ENCODE measurements at places on chromosomes 12 and 14.

DNA sequence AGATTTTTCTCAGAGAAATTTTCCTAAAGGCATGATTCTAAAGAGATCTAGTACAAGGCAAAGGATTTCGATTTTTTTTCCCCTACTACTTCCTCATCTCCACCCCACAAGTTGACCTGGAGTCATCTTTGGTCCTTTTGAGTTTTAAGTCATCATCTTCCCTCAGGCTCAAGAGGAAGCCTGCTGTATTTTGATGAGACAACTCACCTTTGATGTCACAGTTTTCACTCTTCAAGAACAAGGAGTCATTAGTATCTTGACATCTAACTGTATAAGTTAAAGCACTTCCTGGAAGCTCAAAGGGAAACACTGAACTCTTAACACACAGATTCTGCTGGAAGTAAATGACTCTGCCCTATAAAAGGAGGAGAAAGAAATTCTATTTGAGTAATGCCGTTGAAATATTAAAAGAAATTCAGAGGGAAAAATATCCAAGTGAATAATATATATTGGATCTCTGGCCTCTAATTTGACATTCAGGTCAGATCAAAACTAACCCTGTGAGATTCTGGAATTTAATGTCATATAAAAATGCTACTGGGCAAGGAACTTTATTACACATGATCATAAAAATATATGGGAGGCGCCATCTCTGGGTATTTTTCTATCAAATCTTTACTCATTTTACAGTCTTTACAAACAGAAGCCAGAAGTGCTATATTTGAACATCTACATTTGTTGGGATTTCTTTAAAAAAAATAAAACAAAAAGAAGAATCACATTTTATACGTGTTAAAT, 435.0 kb downstream of the NRXN3 start:
- DNase-seq, result no peak

GRCh38 chr12:46153268-46153872, 115.5 kb downstream of the SLC38A1 start:
- no peak for DNase-seq

GRCh38 chr12:48972213-48972951, 847 bp upstream of the WNT10B start:
- DNase-seq, result no peak

GRCh38 chr14:102993523-102993922, 63.8 kb downstream of the CDC42BPB start:
- no peak for DNase-seq

DNA sequence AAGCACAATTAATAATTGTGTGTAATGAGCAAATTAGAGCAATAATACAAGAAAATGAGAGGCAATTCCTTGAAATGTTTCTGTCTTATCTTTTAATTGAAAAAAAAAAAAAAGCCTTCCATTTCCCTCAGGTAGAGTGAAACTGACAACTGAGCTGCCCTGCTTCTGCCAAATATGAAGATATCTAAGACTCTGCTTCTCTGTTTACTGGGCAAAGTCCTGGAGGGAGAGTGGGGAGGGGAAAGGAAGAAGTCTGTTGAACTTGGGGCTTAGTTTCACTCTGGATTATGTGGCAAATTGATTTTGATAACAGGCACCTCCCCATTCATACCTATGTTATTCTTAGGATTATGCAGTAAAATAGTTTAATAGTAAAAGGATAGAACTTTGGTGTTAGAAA, 364.9 kb downstream of the NRXN3 start:
- no peak for DNase-seq

- no peak for DNase-seq
Observed at GRCh38 chr12:123096741-123097140, 54.1 kb downstream of the PITPNM2 start.

DNA sequence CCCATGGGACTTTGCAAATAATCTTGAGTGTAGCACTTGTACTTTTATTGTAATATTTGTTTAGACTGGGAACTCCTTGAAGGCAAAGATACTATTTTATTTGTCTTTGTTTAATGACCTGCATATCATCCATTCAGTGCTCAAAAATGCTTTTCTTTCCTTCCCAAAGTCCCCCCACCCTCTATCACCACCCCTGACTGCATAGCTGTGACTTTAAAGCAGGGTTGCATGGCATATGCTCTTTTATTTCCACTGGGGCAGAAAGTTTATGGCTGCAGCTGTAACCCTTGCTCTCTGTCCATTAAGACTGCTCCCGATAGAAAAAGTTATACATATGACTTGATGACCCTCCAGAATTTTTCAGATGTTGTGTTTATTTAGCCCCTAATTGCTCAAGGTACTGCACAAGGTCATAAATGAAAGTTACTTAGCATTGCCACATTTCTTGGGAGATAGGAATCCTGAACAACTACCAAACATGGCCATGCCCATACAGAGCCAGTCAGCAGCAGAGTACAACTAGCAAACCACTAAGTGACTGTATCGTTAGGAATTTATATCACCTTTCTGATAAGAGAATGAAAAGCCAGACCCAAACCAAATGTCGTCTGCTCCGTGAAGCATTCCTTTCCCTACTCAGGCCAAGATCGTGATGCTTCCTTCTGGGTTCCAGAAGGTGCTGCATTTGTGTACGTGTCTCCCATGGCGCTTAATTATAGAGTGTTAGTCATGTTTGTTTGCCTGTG, 114.3 kb downstream of the DIP2B start:
- no peak for DNase-seq

DNA sequence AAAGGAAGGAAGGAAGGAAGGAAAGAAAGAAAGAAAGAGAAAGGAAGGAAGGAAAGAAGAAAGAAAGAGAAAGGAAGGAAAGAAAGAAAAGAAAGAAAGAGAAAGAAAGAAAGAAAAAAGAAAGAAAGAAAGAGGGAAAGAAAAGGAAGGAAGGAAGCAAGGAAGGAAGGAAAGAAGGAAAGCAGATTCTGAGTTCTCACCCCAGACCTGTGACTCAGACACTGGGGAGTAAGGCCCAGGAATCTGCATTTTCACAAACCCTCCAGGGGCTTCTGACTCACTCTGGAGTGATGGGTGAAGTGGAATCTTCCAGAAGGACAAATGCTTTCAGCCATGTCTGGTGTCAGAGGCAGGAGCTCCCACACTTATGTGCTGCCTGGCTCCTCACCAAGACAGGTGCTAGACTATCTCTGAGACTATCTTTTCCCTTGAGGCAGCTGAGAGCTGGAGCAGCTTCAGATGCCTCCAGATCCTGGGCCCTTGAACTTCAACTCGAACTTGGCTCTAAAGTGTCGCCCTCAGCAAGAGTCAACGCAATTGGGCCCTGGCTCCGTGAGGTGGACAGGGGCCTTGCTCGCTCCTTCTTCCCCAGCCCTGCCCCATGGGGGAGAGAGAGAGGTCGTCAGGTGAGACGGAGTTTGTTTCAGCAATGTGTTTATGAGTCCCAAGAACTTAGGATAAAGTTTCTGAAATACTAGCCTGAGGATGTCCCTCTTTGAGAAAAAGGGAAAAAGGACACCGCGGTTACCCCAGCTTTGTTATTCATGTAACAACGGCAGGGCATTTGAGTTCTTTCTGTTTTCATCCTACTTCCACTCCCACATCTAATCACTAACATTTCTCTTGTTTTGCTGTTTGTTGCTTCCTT, 19.8 kb upstream of the SCARB1 start:
- DNase-seq, result no peak

DNA sequence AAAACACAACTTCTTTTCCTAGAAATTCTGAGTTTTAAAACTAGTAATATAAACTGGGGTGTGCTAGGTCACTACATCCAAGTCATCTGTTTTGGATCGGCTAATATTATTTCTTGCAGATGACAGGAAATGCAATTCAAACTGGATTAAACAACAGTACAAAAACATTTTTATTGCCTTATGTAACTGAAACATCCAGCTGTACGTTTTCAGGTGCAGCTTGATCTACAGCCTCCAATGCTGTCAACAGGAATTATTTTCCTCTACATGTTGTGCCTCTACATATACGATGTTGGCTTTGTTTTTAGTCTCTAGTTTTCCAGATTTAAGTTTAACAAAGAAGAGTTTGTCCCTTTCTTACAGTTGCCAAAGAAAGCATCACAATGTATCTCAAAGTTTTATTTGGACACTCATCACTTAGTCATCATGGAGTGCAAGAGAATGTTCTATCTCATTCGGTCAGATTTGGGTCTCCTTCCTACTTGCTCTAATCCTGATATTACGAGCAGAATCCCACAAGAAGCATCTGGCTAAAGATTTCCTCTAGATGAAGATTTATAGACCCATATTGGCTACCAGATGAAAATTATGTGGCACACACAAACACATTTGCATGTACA, 326.7 kb downstream of the SLC6A15 start:
- DNase-seq, result no peak

- DNase-seq, result no peak
Observed at GRCh38 chr12:96099986-96100385, 64.6 kb upstream of the LTA4H start.

GRCh38 chr12:5430641-5431603, 986 bp upstream of the NTF3 start:
- no peak for DNase-seq

DNA sequence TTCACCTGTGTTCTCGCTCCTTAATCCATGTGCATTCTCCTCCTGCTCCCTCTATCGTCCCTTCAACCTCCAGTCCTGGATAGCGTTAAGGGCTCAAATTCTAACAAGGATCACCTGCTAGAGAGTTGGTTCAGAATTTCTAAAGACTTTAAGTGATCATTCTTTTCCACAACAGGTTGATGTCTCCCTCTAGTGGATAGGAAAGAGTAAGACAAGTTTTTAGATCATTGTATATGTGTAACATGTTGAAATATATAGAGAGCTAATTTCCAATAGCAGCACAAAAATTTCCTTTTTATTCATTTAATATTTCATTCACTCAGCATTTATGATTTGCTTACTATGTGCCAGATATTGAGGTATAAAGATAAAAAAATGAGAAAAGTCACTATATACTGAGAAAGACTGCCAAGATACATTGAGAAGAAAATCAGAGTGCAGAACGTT, 9.3 kb upstream of the ESR2 start:
- no peak for DNase-seq

GRCh38 chr12:119659289-119659897, 8.5 kb upstream of the PRKAB1 start:
- DNase-seq, result peak; percentile 23

DNA sequence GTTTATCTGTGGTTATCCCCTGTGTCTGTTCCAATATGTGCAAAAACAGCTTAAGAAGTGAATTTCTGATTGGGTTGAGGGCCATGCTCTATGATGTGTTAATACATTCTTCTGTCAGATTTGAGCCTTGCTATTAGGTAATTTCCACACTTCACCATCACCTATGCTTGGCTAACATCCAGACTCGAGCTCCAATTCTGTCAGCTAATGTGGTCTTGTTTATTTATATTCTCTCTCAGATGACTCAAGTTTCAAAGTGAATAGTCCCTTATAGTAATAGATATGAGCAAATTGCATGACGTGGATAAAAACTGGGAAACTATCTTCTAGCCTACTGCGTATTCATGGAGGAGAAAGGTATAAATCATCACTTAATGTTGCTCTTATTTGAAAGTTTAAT, 451.3 kb downstream of the SNAPC1 start:
- no peak for DNase-seq

Data from T-helper 17 cell (primary cell).